ENCODE measurements at places on chromosomes 1 and 21.

DNA sequence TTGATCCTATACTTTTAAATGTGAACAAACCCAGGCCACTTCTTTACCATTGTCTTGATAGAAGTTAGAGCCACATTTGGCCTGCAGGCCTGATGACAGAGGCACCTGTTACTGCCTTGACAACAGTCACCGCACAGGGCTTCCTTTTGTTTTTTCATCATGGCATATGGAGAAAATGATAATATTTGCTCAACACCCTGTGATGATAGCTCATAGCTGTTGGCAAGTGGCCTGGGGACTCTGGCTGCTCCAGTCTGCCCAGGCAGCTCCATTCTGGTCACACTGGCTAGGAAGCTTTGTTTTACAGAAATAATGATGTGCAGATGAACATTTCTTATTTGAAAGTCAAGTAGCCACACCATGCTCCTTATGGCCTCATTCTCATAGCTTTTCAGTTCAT is 89.6 kb upstream of the GPR88 start:
- no peak for DNase-seq

GRCh38 chr1:236400061-236400603 is 6.0 kb downstream of the EDARADD start:
- no peak for DNase-seq

DNA sequence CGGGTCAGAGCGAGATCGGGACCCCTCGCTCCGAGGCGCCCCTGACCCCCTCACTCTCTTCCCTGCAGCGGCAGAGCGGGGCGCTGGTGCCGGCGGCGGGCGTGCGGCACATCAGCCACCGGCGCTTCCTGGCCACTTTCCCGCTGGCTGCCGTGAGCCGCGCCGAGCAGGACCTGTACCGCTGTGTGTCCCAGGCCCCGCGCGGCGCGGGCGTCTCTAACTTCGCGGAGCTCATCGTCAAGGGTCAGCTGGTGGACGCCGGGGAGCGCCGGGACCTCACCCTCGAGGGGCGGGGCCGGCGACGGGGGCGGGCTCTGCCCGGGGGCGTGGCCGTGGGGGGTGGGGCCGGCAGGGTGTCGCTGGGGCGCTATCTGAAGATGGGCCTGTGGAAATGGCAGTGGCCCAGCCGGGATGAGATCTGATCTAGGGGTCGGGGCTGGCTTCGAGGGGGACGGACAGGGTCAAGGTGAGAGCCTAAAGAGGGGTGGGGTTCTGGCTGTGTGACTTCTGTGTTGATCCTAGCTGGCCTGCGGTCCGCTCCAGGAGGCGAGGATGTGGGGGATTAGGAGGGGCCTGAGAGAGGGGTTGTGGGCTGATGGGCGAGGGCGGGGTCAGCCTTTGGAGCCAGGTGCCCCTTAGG is 23.6 kb downstream of the PTPRU start:
- DNase-seq, result peak; percentile 69

GRCh38 chr1:163305441-163305840 is 16.3 kb upstream of the NUF2 start:
- no peak for DNase-seq

DNA sequence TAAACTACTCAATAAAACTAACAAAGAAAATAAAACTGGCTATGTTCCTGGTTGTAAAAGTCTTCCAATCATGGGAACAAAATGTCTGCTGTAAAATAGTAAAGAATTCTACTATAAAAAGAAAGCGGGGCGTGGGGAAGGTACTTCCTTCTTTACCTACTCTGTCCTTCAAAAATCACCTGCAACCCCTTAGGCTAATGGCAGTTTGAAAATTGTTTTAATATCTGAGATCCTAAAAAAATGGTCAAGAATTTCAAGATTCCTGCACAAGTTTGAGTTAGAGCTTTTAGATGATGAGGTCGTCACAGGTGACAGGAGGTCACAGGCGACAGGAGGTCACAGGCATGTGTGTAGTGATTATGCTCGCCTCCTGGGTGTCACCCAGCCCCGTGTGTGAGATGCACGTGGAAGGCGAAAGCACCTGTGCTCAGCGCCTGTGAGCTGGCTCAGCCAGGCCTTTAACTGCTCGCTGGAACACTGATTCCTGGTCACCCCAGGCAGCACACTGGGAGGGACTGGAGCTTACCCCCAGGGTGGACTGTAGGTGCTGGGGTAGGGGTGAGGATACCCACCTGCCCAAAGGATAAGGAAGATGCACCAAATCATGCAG is 18.6 kb upstream of the TMPRSS2 start:
- no peak for DNase-seq

Data from activated CD4-positive, alpha-beta T cell treated with anti-CD3 and anti-CD28 coated beads for 36 hours (primary cell).